ENCODE measurements at places on chromosomes 2 and 18.

DNA sequence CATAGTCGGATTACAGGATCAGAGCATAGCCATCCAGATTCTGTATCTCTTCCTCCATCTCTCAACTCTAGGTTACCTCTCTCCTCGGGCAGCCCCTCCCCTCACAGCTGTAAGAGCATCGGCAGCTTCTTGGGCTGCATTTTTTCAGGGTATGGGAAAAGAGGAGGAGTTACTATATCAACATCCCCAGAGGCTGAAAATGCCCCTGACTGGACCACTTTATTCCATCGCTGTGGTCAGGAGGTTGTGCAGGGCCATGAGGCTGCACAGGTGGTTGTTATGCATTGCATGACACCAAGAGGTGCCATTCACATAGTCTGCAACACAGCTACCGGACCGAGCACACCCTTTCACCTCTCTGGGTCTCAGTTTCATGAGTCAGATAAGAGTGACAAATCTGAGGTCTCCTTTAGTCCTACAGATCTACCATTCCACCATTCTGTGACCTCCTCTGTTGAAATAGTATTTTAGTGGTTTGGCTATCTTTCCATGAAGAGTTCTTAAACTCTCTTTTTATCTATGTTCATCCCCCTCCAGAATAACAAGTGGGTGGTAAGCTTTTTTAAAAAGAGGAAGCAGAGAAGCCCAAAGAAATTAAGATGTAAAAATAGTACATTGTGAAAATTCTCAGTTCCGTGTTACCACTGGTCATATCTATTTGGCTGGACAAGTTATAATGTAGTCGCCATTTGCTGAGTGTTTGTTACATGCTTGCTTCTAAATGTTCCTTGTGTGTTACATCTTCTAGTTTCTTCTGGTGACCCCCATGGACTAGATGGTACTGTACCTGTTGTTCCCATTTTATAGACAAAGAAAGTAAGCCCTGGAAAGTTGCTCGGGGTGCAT is 56.6 kb upstream of the SLC1A4 start:
- DNase-seq: no peak

DNA sequence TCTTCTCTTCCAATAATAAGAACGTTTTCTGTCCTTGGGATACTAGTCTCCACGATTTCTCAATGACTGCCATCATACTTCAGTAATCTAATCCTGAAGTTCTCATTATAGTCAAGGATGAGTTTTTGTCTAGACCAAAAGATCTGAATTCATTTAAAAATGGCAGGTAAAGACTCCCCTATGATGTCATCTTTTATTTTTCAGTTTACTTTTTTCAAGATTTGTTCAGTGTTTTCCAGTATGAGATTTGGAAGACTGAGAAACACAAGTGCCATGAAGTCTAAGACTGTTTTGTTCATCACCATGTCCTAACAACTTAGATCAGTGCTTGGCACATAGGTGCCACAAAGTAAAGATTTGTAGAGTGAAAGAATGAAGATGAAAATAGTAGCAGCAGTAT is 35.8 kb upstream of the PPP4R3B start:
- no peak for DNase-seq

- DNase-seq: no peak
These were observed 82.8 kb downstream of the TEX51 start for GRCh38 chr2:126981476-126981875.

GRCh38 chr18:14075196-14075595 is 57.0 kb downstream of the ZNF519 start:
- DNase-seq: no peak

DNA sequence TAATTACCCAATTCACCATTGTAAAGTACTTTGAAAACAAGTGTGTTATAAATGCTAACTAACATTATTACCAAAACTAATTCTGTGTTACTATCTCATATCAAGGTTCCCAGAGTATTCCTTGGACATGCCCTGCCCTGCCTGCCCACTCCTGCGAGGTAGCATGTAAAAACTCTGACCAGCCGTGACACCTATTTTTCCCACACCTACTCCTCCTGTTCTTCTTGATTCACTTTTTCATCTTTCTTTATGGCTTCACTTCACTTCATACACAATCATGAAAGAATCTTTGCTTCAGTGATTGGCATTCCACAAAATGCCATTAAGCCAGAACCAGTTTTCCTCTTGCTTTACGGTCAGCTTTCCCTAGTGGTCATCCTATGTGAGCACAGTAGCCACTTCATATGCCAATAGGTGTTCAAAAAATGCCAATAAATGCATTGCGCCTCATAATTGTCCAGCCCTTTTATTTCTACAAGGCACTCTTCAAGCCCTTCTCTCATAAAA is 42.6 kb upstream of the SETBP1 start:
- no peak for DNase-seq

- no peak for DNase-seq
These were observed 111.5 kb upstream of the GLI2 start for GRCh38 chr2:120624061-120624737.

DNA sequence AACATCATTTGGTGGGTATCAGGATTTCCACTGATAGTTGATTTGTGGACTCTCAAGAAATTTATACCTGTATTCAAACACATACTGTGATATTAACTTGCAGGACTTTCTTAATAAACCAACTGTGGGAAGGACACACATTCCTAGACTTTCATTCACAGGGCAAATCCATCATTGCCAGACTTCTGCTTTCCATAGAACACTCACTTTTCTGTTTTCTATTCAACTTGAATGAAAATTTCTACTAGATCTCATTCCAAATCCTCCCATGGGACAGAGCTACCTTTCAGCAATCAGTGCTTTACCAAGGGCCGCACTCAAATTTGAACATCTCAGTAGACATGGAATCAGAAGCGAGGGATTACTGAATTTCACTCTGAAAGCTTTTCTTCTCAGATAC is 612.5 kb downstream of the IRS1 start:
- no peak for DNase-seq

GRCh38 chr18:10558243-10558966 is 32.6 kb downstream of the NAPG start:
- no peak for DNase-seq

- DNase-seq: no peak
These were observed 7.4 kb downstream of the SPDYA start for GRCh38 chr2:28818053-28818452.

DNA sequence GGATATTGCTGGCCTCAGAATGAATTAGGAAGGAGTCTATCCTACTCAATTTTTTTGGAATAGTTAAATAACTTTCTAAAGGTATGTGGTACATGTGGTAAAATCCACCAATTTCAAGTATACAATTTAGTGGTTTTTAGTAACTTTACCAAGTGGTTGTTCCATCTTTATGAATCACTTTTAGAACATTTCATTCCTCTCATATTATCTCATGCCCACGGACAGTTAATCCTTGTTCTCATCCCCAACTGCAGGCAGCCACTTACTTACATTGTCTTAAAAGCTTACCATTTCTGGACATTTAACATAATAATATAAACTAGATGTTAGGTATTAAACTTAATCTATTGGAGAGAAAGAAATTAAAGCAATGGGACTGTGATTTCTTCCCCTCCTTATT is 146.3 kb upstream of the ZC3H15 start:
- DNase-seq: no peak

DNA sequence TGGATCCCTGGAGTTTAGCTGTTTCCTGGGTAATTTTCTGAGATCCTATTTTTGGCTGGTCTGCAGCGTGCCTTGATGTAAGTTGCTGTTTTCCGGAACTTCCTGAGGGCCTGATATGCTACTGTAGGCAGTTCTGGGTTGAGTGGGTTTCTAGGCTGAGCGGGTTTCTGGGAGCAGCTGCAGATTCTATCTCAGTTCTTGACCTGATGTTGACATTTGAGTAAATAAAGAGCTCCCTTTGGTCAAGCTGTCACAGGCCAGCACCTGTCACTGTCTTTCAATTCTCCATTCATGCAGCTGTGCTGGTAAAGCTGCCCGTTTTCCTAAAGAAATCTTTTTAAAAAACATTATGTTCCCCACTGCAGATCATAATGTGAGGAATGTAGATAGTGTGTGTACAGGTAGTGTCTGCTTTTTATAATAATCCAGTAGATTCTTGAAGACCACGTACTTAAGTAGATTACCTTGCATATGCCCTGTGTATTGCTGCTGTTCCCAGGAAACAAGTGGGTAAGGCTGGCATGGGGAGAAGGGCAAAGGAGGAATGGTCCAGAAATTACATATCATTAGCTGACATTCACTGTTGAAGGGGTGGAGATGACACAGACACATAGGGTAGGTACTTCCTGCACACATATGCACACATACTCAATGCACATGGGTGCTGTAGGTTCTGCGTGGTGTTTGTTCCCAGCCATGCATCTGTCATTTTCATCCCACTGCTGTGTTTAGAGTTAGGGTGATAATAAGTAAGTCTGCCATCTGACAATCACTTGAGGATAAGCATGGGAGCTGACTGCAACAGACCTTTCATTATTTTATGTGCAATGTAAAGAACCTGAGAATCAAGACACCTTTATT is 25.9 kb downstream of the CD28 start:
- no peak for DNase-seq

GRCh38 chr2:46010925-46011490 is 286.2 kb upstream of the EPAS1 start:
- DNase-seq: no peak

DNA sequence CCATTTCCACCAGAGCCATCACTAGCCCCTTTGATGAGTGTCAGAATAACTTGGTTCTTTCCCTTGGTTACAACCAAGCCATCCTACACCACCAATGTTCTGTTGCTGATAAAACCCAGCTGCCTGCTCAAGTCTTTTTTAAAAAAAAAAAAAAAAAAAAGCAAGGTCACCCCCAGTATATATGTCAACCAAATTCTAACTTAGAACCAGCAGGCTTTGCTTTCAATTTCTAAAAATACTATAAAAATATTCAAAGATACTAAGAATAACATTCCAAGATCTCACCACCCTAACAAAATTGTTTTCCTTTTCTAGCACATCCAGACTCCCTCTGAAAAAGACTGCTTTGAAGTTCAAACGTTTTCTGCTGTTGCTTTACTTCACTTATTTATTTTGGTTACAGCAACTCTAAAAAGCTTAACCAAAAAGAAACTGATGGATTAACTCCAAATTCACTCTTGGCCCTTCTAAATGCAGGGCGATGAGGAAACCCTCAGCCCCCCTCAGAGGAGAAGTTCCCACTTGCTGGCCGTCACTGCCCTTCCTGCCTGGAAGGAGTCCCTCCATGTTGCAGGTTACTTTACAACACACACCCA is 10.9 kb downstream of the UXS1 start:
- no peak for DNase-seq

GRCh38 chr2:118830881-118831280 is 16.6 kb downstream of the EN1 start:
- no peak for DNase-seq

GRCh38 chr2:54573537-54573919 is 117.4 kb downstream of the SPTBN1 start:
- no peak for DNase-seq

DNA sequence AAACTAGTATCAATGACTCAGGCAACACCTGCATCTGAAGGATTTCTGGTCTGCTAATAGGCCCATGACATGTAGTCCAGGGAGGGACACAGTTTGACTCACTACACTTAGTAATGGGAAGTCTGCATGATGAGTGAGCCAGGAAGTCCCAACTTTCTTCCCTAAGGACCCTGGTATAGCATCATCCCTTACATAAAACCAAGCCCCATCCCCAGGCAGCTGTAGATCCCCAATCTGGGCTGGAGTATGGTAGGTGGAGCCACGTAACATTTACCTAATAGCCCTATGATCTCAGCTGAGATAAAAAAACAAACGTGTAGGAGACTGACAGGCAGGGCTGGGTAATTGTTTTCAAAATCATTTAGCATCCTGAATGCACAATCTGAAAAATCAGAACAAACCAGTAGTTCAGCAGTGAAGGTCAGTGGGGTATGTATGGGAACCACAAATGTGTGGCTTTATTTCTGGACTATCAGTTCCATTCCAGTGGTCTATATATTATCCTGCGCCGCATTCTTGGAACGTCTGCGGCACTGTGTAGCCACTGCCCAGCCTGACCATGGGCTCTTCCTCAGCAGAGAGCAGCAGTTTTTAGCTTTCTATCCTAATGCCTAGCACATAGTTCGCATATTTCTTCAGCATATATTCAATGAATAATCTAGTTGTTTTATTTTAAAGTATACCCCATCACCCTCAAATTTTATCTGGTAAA is 33.5 kb downstream of the EPB41L3 start:
- no peak for DNase-seq

DNA sequence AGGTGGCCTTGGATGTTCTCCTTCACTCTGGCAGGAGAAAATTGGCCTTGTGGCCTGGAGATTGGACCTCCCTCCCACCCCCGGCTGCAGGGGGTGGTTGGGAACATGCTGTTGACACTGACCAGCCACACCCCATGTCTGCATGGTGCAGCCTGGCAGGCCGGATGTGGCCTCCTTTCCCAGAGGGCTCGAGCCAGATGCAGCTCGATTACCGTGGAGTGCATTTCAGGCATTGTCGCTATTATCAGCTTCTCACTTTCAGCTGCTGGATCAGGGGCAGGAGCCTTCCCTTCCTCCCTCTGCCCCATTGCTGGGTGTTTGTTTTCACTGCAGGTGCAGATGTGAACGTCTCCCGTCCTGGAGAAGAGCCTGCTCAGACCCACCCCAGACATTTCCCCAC is 211.0 kb upstream of the SIX2 start:
- no peak for DNase-seq

GRCh38 chr18:41338341-41338740 is 616.7 kb upstream of the PIK3C3 start:
- DNase-seq: no peak

DNA sequence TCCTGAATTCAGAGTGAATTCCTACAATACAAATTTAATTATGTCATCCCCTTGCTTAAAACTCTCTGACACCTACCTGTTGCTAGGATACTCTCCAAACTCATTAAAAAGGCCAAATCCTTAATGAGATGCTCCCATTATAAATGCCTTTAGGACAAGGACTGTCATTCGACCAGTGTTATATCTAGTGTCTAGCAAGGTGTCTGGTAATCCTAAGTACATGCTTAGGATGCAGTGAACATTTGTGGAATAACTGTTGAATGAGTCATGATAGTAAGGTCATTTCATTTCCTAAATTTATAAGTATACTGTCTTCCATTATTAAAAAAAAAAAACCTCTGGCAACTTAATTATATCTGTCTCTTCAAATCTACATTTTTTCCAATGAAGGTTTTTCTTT is 588.9 kb upstream of the NRXN1 start:
- no peak for DNase-seq

- no peak for DNase-seq
These were observed 84.4 kb downstream of the PTGR3 start for GRCh38 chr18:75124551-75124950.

DNA sequence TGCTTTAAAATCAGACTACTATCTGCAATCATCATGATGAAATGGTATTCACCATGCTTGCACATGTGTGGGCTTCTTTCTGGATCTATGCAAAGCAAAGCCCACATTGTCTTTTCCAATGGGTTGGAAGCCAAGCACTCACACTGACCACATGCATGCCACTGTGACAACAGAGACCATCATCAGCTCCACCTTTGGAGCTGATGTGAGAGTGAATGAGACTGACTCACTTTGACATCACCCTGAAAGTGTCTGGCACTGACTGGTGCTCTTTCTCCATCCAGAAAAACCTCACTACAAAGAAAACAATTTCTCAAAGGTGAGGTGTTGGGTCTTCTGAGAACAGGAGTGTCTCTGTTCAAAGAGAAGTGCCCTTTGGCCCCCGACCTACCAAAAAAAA is 4.7 kb downstream of the MYO5B start:
- no peak for DNase-seq

Measured in stimulated activated CD4-positive, alpha-beta T cell treated with anti-CD3 and anti-CD28 coated beads, Interleukin-1b, Interleukin-23, amount 100 ng/mL, for 4 hours (primary cell).